Activated CD4-positive, alpha-beta T cell treated with anti-CD3 and anti-CD28 coated beads, Interleukin-2, amount 10 ng/mL, durations not matched to agents 7 days and 5 days (primary cell): ENCODE measurements at places on chromosomes 6 and 20.

- DNase-seq = peak; percentile 14
Observed at GRCh38 chr6:131949909-131950766, 1.0 kb downstream of the CCN2 start.

DNA sequence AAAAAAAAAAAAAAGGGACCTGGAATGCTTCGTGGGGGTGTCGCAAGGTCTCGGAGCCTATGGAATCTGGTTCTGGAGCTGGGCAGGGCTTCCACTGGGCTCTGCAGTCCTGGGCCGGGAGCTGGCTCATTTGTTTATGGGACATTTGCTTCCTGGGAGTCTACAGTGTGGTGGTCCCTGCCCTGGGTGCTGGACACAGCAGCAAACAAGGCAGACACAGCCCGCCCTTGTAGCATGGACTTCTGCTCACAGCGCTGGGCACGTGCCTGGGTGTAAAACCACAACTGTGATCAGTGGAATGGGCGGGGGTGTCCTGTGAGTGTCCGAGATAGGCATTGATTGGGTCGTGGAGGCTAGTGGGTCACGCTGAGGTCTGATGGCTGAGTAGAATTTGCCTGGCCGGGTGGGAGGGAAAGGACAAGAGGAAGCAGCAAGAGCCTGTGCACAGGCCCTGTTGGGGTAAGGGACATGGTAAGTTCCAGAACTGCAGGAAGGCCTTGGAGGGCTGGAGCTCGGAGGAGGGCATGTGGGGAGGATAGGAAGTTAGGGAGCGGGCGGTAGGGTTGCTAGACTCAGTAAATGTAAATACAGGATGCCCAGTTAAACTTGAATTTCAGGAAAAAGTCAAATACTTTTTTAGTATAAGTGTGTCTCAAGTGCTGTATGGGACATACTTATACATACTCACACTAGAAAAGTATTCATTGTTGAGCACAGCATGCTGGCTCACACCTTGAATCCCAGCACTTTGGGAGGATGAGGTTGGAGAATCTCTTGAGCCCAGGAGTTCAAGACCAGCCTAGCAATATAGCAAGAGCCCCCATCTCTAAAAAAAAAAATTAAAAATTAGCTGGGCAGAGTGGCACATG, 61.3 kb upstream of the PMEPA1 start:
- no peak for DNase-seq

DNA sequence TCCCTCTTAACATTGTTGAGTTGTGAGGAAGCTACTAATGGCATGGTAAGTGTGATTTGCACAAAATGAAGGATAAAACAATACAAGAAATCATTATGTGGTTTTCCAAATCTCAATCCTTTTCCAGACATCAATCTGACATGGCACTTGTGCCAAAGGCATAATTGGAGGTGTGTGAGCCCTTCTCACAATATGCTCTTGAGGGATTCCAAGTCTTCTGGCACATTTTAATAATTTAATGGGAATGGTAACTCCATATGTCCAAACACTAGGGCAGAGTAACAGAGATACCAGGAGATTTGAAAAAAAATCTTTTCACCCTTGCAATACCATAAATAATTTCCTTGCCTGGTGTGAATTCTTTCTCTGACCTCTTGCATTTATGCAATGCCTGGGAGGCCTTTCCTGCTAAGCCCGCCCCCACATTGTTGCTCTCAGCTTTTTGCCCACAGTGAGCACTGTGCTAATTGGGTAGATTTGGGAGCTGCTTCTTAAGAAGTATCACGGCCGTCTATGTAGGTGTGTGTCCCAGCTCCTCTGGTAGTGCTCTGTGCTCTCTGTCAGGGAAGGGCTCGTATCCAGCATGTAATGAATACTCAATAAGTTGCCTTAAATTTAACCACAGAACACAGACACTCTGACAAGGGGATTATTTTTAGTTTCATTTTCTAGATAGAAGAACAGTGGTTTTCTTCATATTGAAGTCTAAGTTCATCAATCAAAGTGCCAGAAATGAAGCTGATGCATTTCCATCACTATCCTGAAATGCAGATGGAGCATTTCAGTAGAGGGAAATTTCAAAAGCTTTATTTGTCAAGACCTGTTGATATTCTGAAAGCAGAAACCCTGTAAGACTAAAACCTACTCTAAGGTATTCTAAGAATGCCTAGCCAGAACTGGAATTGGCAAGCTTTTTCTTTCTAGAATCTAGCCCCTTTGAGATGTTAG, 54.4 kb upstream of the CEP85L start:
- DNase-seq = peak; percentile 32

DNA sequence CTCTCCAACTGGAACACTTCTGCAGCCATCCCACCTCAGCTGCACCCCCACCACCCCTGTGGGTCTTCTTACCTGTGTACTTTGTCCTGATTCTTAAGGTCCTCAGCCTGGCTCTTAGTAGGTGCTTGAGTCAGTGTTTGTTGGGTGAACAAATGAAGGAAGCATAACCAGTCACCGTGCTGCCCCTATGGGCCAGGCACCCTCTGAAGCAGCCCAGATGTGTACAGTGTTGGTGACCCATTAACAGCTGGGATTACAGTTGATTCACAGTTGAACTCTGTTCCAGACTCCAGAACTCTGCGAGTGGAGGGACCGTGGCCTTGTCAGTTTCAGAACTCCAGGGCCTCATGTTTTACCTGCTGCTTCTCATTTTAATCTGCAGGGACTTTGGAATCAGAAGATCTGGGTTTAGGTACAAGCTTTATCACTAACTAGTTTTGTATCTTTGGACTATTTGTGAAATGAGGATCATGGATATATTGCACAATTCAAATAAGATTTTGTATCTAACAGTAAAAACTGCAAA, 203.8 kb downstream of the TMEM242 start:
- no peak for DNase-seq

GRCh38 chr20:62739581-62740285, 31.1 kb downstream of the NTSR1 start:
- peak; percentile 61 for DNase-seq

DNA sequence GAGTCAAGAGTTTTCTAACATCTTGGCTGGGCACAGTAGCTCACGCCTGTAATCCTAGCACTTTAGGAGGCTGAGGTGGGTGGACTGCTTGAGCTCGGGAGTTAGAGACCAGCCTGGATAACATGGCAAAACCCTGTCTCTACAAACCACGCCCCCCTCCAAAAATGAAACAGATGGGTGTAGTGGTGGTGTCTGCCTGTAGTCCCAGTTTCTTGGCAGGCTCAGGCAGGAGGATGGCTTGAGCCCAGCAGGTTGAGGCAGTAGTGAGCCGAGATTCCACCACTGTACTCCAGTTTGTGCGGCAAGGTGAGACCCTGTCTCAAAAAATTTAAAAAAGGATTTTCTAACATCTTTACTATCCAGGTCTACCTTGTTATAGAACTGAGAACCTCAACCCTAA, 22.0 kb downstream of the FAM8A1 start:
- no peak for DNase-seq

DNA sequence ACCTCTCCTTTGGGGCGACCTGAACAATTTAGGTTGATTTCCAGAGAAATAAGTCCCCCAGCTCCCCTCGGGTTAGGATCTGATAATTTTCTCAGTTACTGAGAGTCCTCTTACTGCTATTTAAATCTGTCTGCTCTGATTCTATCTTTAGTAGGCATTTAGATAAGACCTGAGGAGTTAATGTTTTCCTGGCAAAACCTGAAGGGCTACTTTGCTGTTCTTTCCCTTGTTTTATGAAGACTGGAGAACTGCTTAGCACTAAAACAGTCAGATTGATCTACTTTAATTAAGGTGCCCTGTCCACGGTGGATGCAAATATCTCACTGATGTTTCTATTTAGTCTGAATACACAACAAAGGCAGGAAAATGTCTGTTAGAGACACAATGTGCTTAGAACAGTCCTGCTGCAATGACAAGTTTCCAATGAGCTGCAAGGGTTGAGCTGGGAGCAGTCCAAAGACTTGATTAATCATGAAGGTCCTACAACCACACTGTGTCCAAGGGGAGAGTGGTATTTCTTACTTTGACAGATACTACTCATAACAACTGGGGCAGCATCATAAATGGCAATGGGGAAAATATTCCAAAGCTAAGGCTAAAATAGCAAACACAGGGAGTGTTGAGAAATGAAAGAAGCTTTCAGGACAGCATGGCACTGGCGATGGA, 15.7 kb downstream of the ADTRP start:
- DNase-seq = no peak

GRCh38 chr6:11428895-11429294, 108.7 kb upstream of the TMEM170B start:
- no peak for DNase-seq

DNA sequence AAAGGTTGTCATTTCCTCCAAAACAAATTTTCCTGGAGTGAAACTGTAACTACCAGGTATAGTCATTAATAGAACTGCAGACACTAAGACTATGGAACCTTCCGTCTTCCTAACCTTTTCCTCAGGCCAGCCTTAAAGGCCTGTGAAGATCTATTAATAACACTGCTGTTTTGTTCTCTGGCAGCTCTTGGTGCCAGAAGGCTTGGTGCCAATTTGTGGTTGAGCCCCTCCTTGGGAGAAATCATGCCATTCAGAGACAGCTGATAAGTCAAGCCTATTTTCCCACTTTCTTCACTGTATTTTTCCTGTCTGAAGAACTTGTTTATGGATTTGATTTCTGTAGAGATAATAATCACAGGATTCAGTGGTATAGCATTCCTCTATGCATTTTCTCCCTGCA, 64.8 kb downstream of the HCRTR2 start:
- DNase-seq = no peak

GRCh38 chr6:99393698-99394531, at the start of gene COQ3:
COQ3 (minus strand) TSS chr6:99394195; CDS start chr6:99394179, 16 bp downstream.
- DNase-seq = peak; percentile 69

DNA sequence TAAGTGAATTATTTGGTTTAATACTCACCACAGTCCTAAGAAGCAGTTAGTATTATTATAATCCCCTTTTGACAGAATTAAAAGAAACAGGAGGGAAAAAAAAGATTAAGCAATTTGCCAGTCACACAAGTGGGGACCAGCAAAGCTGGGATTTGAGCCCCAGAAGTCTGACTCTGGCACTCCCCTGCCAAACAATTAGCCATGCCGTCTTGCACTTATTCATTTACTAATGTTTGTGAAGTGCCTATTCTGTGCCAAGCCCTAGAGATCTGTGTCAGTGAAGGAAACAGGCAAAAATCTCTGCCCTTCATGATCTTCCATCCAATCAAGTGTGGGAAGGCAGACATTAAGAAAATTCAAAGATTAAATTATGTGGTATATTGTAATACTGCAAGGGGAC, 126.0 kb upstream of the TOP1 start:
- DNase-seq = no peak
